ENCODE measurements at places on chromosomes 12 and 14.
A peak's percentile ranks its signal among the peaks of the same experiment; 100 is the strongest.

DNA sequence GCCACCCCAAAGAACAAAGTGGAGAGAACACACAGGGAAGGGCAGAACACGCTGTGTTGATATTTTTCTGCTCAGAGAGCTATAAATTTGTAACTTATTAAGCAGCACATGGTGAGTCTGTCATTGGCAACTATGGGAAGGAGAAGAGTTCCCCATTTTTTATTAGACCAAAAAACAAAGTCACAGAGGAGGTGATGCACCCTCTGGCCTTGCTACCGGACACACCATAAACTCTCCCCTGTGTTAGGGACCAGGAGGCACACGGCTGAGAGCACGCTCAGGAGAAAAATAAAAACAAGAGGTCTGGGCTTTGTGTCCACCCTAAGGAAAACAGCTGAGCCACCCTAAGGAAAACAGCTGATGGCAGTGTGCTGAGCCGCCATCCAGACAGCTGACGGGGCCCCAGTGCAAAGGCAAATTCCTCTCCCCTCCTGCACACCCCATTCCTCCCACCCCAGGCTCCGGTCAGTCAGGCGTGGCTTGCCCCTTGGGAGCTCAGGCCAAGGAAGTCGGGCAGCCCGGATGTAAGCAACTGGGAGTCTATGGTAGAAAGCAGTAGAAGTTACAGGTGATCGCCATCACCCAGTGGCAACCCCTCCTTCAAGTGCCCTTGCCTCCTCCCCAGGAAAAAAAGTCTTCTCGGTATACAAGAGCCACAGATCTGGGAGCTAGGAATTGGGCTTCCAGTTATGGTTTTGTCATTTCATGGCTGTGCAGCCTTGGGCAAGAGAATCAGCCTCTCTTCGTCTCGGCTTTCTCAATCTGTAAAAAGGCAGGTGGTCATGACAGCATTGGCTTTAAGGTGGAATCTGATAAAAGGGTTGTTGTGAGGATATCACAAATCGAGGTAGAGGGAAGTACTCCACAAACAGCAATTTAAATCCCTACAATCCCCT lies 2.4 kb downstream of the PXN start:
- no peak for DNase-seq
- peaks cover 44% of the 10 kb centered on the region for H3K36me3 ChIP-seq
- H3K4me3 ChIP-seq: peak overlapping the region; percentile 81
- peaks cover 67% of the 10 kb centered on the region for H3K4me1 ChIP-seq
- peak overlapping the region; percentile 61 for H3K27ac ChIP-seq

DNA sequence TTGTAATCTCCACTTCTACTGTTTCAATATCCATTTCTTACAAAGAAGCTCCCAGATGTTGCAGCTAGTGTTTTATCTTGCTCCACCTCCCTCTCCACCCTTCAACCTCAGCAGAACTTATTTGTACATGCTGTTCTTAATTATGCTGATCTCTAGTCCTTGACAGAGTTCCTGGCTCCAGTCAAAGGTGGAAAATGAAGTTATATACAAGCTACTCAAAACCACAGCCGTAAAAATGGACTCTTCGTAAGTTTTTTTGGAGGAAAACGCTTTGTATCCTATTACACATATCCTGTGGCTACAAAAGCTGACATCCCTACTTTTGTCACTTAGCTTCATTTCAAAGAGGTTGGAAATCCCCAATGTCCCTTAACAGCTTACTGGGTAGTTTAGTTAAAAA lies 1.3 kb downstream of the CLEC1A start:
- peaks cover 5% of the 10 kb centered on the region for H3K27me3 ChIP-seq
- H3K4me1 ChIP-seq: peaks cover 7% of the 10 kb centered on the region
- no peaks in the 10 kb centered on the region for H3K36me3 ChIP-seq
- no peak overlapping the region for H3K27ac ChIP-seq

GRCh38 chr14:76771437-76771980 lies 10.2 kb downstream of the VASH1 start:
- H3K27ac ChIP-seq: no peak overlapping the region
- no peak overlapping the region for H3K4me3 ChIP-seq
- peak; percentile 16 for DNase-seq
- H3K36me3 ChIP-seq: no peaks in the 10 kb centered on the region
- peaks cover 27% of the 10 kb centered on the region for H3K4me1 ChIP-seq
- peaks cover 2% of the 10 kb centered on the region for H3K27me3 ChIP-seq

GRCh38 chr12:12503384-12504078 lies 59.1 kb downstream of the DUSP16 start:
- peaks cover 31% of the 10 kb centered on the region for H3K4me1 ChIP-seq
- H3K27me3 ChIP-seq: no peaks in the 10 kb centered on the region
- peak overlapping the region; percentile 70 for H3K27ac ChIP-seq
- peaks cover 15% of the 10 kb centered on the region for H3K36me3 ChIP-seq

GRCh38 chr14:57013987-57014386 lies 203.7 kb upstream of the OTX2 start:
- no peaks in the 10 kb centered on the region for H3K4me1 ChIP-seq
- peaks cover 3% of the 10 kb centered on the region for H3K27me3 ChIP-seq
- H3K27ac ChIP-seq: no peak overlapping the region
- H3K4me3 ChIP-seq: no peak overlapping the region
- no peaks in the 10 kb centered on the region for H3K36me3 ChIP-seq
- DNase-seq: no peak

DNA sequence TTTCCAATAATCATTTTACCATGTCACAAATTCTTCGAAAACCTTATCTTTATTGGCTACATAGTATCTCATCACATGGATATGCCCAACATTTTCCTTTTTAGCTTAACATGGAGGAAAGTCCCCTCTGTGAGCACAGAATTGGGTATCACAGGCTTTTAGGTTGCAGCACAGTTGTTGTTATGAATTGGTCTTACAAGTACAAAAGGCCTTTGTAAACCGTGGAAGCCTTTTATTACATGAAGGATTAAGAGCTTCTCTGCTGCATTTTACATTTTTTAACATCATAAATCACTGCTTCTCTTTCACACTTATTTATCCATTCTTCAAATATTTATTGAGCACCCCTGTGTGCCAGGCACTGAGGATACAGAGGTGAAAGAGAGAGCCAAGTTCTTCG lies 26.2 kb downstream of the UBE3B start:
- H3K4me1 ChIP-seq: peaks cover 3% of the 10 kb centered on the region
- no peak overlapping the region for H3K4me3 ChIP-seq
- H3K36me3 ChIP-seq: peaks cover 37% of the 10 kb centered on the region
- DNase-seq: no peak

GRCh38 chr14:59320763-59321625 lies 132.5 kb downstream of the DAAM1 start:
- peaks cover 17% of the 10 kb centered on the region for H3K4me1 ChIP-seq
- peak overlapping the region; percentile 44 for H3K4me3 ChIP-seq
- peaks cover 5% of the 10 kb centered on the region for H3K36me3 ChIP-seq
- no peak for DNase-seq
- H3K27ac ChIP-seq: no peak overlapping the region

DNA sequence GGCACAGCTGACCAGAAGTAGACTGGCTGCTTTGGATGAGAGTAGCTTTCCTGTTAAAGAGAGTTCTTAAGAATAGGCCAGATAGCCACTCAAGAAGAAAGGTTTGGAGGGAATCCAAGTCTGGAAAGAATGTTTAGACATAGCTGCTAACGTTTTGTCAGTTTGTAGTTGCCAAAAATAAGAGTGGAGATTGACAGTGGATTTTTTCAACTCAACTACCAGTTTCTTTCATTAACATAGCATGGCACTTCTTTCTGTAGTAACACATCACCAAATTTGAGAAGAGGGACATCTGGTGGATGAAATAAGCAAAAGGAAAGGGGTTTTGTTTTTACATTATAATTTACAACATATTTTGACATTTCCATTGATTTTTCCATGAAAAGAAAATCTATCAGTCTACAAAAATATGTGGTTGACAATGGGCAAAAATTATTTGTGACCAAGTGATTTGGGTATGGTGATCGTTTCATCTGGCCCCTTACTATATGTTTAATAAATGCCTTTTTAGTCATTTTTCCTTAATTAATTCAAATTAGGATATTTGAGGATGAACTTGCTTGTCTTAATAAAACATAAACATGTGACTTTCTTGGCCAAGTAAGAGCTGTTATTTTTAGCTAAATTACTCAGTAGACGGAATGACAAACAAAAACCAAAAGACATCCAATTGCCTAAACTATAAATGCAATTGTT lies 71.1 kb downstream of the PTPRR start:
- H3K27me3 ChIP-seq: no peaks in the 10 kb centered on the region
- H3K36me3 ChIP-seq: no peaks in the 10 kb centered on the region
- no peak for DNase-seq
- H3K4me1 ChIP-seq: no peaks in the 10 kb centered on the region
- H3K4me3 ChIP-seq: no peak overlapping the region

GRCh38 chr14:48349689-48350088 lies 674.3 kb upstream of the MDGA2 start:
- H3K4me1 ChIP-seq: no peaks in the 10 kb centered on the region
- H3K27ac ChIP-seq: no peak overlapping the region
- DNase-seq: no peak
- no peaks in the 10 kb centered on the region for H3K27me3 ChIP-seq
- no peak overlapping the region for H3K4me3 ChIP-seq

DNA sequence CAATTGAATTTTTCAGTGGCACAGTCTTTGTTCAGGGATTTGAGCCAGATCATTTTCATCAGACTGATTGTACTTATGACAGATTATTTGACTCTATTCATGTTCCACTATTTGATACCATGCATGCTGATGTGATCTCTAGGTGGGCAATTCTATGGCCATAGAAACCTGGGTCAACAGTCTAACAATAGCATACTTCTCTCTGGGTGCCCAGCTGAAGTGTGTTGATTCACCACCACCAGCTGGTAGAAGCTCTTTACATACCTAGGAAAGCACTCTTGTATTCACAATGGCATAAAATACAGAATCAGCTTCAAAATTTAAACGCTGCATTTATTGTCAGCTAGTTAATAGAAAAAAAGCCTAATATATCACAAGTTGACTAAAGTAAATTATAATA lies 90.2 kb upstream of the TMTC2 start:
- H3K4me3 ChIP-seq: no peak overlapping the region
- no peak overlapping the region for H3K27ac ChIP-seq
- no peaks in the 10 kb centered on the region for H3K36me3 ChIP-seq
- no peaks in the 10 kb centered on the region for H3K4me1 ChIP-seq
- no peak for DNase-seq
- H3K27me3 ChIP-seq: no peaks in the 10 kb centered on the region

DNA sequence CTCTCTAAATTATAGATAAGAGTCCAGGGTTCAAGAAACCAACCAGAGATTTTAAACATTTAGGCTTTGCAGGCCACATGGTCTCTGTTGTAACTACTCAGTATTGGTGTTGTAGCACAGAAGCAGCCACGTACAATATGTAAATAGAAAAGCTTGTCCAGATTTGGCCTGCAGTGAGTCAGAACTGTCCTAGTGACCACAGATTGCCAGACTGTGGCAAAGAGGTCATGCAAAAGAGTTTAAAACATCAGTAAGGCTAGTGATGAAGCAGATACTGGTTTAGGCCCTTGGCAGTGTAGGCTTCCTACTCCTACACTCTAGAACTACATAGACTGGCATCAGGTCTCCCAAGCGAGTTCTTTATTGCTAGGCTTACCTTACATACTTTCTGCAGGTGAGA lies 117.6 kb upstream of the GARIN6 start:
- no peak overlapping the region for H3K4me3 ChIP-seq
- H3K4me1 ChIP-seq: no peaks in the 10 kb centered on the region
- H3K27ac ChIP-seq: no peak overlapping the region
- DNase-seq: no peak
- H3K36me3 ChIP-seq: no peaks in the 10 kb centered on the region
- no peaks in the 10 kb centered on the region for H3K27me3 ChIP-seq

DNA sequence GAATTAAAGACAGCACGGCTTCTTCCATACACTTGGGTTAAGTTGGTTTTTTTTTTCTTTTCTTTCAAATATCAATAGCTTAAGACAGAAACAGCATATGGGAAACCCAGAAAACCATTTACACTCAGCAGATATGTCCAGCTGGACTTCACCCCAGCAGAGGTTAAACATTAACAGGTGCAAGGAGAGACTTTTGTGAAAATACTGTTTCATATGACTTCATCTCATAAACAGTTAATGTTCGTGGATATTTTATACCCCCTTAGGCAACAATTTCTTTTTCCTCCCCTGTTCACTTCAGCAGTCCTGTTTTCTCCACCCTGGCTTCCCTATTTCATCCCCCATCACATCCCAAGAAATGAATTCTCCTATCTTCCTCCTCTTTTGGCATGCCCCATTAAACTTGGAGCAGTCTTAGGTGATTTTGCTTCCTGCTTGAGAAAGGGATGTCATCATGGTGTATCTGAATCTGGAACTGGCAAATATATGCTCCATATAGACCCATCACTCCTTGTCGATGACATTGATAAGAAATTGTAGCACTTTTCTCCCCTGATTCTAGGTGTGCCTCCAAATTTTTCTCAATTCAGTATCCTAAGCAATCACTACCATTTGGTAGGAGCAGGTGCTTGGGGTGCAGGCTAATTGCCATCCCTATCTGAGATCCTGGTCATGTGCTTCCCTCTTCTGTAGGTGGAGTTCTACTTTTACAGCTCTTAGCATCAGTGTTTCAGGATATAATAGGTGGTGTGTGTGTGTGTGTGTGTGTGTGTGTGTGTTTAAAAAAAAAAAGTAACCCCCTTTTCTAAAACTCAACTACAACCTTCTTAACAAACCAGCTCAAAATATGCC lies 67.9 kb downstream of the BMP4 start:
- H3K27me3 ChIP-seq: peaks cover 2% of the 10 kb centered on the region
- H3K27ac ChIP-seq: no peak overlapping the region
- no peak overlapping the region for H3K4me3 ChIP-seq
- no peak for DNase-seq
- no peaks in the 10 kb centered on the region for H3K36me3 ChIP-seq
- no peaks in the 10 kb centered on the region for H3K4me1 ChIP-seq

DNA sequence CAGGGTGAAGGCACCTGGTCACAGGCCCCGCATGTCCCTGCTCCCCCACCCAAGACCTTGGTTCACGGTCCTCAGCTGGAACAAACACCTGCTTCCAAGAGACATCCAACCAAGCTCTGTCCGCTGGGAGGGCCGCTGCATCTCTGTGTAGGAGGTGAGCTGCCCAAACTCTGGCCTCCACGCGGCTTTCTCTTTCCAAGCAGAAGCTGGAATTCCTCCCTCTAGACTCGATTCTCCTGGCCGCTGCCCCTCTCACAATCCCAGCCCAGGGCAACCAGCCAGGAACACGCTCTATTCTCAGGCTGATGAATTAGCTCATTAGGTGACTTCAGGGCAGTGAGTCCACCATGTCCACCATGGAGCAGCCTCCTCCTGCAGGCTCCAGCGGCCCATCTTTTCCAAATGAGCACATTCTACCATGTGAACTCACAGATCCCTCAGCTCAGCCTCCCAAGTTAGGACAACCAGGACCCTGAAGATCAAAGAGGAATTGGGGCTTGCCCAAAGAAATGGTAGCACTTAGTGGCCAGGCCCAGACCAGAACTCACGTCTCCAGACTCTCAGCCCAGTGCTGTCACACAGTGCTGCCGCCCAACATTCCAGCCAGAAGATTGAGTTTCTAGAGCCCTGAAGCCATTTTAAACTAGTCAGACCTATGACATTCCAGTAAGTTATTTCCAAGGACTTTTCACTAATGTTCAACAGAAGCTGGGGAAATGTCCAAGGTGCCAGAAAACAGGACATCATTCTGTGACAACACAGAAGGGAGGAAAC lies 146.6 kb downstream of the ANO2 start:
- no peak overlapping the region for H3K27ac ChIP-seq
- no peaks in the 10 kb centered on the region for H3K4me1 ChIP-seq
- H3K4me3 ChIP-seq: no peak overlapping the region
- H3K36me3 ChIP-seq: no peaks in the 10 kb centered on the region

Data from activated CD8-positive, alpha-beta T cell treated with anti-CD3 and anti-CD28 coated beads, Interleukin-2, amount 10 ng/mL, durations not matched to agents 7 days and 5 days (primary cell).